ENCODE measurements at places on chromosomes 1 and 21.

- DNase-seq, result no peak
Measured at GRCh38 chr1:108527837-108528236, 32.1 kb upstream of the EEIG2 start.

GRCh38 chr1:67559222-67559700 lies 125.7 kb upstream of the GADD45A start:
- no peak for DNase-seq

DNA sequence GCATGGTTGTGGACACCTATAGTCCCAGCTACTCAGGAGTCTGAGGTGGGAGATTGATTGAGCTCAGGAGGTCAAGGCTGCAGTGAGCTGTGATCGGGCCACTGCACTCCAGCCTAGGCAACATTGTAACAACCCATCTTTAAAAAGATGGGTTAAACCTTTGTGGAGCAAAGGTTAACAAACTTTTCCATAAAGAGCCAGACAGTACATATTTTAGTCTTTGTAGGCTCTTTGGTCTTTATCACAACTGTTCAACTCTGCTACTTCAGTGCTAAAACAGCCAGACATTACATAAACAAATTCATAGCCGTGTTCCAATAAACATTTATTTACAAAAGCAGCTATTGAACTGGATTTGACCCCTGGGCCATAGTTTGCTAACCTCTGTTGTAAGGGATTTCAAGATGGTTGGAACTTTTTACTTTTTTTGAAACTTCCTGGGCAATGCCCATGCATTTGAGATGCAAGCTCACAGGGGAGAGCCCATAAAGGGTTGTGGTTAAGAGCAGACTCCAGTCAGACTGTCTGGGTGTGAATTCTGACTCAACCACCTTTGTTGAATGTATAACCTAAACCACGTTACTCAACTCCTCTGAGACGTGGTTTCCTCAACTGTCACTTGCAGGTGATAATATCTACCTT lies 10.8 kb downstream of the INAVA start:
- DNase-seq, result no peak

- no peak for DNase-seq
Measured at GRCh38 chr1:29516063-29516820, 279.9 kb downstream of the PTPRU start.

GRCh38 chr1:45512641-45513054 lies 9.0 kb downstream of the PRDX1 start:
- peak; percentile 45 for DNase-seq

GRCh38 chr1:206606867-206607266 lies 5.4 kb downstream of the EIF2D start:
- DNase-seq, result no peak

GRCh38 chr1:200483491-200484143 lies 73.8 kb upstream of the ZNF281 start:
- DNase-seq, result peak; percentile 15

DNA sequence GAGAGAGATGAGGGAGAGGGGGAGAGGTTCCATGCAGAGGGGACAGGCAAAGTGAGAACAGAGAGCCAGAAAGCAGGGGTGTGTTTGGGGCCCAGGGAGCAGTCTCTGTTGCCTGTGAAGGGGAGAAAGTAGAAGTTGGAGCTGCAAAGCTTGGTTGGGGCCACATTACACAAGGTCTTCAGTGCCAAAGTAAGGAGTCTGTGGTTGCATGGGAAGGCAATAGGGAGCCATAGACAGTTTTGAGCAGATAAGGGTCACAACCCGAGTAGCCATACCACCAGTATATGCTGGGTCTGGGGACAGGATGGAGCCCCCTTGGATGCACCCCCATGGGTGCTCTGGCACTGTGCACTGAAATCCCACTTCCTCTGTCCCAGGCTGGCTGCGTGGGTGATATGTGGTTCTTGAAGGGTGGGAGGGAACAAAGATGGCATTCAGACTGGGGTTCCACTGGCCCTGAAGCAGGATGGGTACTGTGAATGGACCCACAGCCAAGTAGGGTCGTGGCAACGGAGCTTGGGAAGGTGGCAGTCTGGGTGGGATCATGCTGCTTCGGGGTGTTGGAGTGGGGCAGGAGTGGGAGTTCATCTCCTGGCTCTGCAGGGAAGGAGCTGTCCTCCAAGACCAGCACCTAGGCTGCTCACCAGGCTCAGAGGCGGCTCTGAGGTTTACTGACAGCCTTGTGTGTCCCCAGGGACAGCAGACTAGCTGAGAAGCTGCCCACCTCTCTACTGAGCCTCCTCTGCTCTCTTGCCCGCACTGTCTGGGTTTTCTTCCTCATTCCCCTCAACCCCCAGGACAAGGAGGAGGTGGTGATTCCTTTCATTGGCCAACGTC lies 12.1 kb downstream of the DRAXIN start:
- no peak for DNase-seq

GRCh38 chr1:11078631-11079030 lies 18.8 kb upstream of the SRM start:
- DNase-seq, result no peak

- no peak for DNase-seq
Measured at GRCh38 chr1:61035880-61036279, 46.5 kb upstream of the NFIA start.

- DNase-seq, result no peak
Measured at GRCh38 chr21:35850542-35851103, 209.7 kb downstream of the SETD4 start.

DNA sequence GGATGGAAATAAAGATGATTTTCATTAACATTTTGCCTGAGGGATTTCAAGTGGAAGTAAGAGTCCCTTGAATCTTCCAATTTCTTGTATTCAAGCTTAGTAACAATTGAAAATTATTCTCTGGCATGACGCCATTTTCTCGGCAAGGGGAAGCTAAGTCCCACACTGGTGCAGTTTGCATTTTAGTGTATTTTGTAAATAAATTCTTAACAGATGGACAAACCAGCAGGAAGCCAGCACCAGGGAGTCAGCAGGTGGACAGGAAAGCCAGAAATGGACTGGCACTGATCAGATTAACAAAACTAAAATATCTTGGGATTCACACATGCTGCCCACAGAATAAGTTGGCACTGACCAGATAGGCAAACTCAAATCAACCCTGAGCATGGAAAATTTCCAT lies 311.3 kb downstream of the LRRIQ3 start:
- DNase-seq, result no peak

DNA sequence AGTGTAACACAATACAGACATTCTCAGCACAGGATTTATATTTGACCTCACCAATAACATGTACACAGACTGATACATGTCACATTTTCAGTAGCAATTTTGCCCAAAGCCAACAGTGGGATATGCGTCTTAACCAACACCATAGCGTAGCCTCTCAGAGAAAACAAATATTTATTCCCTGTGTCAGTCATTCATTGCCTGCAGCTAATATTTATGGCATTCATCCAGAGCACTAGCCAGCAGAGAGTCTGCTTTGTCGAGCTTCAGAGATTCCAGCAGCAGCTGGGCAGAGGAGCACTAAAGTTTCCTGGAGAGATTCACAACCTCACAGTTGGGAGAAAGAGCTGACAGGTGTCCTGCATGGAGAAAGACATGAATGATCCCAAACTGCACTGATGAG lies 400.7 kb upstream of the DAB1 start:
- DNase-seq, result no peak

DNA sequence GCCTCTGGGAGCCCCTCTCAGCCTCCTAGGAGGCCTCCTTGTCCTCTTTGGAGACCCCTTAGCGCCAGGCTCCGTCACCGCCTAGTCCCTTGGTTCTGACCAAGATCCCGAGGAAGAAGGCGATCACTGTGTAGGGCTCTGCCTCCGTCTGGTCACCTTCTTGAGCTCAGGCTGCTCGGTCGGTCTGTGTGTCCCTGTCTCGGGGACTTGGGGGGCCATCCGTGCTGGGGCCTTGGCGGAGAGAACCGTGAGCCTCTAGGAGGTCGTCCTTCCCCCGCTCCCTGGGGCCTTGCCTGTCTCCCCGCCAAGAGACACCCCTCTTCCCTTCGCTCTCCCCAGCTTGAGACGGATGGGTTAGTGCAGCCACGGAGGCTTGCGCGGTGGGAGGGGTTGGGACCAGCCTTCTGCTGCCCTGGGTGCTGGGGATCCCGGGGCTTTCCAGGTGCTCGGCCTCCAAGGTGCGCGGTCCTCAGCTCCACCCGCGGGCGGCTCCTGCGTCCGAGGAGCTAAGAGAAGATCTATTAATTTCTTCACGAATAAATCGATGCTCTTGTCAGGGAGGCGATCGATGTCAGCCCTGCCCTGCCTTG lies 701 bp upstream of the INSRR start:
- DNase-seq, result no peak

GRCh38 chr1:26285366-26286063 lies 5.6 kb downstream of the SH3BGRL3 start:
- DNase-seq, result no peak

DNA sequence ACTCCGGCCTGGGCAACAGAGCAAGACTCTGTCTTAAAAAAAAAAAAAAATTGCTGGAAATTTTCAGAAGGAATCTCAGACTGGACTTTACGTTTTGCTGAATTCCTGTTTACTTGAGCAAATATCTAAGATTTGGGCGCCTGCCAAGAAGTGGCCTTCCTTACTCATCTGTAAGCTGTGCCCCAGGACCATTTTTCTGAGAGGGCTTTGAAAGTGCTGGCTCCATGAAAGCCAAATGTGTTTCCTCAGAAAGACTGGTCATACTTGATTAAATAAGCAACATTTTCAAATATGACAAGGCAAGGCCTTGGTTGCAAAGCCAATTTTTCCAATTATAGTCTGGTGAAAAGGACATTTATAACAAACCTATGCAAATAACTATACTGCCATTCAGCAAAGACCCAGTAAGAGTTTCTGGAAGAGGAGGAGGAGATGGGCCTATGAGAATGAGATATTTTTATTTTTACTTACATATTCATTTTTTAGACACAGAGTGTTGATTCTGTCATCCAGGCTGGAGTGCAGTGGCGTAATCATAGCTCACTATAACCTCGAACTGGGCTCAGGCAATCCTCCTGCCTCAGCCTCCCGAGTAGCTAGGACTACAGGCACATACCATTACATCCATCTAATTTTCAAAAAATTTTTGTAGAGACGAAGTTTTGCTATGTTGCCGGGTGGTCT lies 56.3 kb upstream of the HTR1D start:
- no peak for DNase-seq

DNA sequence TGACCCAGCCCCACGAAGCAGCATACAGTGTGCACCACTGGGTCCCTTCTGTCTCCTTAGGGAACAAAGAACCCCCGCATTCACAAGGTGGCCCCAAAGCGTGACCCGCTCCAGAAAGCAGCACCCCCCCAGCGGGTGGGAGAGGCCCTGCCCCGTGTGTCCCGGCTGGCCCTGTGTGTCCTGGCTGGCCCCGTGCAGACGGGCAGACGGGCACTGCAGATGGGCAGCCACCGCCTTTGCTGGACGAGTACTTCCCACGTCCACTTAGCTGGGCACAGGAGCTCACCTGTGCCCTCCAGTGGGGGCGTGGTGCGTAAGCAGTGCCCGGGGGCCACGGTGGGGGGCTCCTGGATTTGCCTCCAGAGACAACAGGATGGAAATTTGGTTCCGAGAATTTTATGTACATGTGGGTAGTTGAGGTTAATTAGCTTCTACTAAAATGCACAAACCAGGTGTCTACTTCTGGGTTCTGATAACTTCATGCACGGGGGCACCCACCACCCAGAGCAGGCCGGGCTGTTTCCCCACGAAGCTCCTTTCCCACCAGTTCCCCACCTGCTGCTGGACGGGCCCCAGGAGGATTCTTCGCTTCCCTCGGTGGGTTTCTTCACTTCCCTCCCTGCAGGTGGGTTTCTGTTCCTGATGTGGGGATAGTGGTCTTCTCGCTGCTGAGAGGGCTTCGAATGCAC lies 33.2 kb upstream of the SLC19A1 start:
- DNase-seq, result no peak

DNA sequence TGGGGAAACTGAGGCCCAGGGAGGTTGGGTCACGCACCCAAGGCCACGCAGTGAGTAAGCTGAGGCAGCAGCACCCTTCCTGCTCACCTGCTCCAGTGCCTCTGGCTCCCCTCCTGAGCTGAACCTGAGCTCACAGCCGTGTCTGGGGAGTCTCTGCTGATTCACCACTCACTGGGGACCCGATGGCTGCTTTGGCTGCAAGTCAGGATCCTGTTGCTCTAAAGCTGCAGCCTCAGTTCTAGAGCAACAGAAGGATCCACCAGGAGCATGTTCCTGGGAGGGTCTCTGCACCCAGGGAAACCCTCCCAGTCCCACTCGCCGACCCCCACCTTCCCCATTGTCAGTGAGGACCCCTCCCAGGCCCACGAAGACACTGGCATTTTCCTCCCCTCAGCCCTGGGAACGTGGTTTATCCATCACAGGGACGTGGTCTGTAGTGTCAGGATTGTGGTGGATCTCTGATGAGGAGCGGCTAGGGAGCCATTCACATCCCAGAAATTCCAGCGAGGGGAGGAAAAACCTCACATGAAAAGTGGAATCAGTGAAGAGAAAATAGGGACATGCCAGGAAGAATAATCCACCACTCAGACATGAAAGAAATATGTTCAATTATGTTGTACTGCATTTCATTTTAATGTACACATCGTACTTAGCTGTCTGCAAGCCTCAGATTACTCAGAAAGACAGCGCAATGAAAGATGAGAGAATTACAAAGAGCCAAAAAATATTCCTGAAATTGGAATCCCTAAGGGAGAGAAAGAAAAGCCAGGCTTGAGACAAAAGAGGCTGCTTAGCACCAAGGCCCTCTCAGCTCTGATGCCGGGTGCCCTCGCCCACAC lies 447.2 kb downstream of the MATN1 start:
- DNase-seq, result no peak

DNA sequence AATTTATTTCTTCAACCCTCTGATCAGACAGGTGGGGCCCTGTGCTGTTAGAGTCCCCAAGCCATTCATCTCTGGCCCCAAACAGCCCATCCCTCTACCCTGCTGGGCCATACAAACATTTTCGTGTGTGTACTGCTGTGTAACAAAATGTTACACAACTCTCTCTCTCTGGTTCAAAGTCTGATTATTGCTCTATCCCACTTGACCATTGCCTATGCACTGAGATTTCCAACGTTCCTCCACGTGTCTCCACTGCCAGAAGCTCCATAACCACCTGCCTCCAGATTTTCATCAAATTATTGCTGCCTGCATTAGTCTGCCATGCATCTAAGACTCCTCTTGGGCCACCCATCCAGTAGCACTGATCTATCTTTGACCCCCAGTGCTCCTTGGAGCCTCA lies 104.8 kb downstream of the ELAVL4 start:
- DNase-seq, result no peak

DNA sequence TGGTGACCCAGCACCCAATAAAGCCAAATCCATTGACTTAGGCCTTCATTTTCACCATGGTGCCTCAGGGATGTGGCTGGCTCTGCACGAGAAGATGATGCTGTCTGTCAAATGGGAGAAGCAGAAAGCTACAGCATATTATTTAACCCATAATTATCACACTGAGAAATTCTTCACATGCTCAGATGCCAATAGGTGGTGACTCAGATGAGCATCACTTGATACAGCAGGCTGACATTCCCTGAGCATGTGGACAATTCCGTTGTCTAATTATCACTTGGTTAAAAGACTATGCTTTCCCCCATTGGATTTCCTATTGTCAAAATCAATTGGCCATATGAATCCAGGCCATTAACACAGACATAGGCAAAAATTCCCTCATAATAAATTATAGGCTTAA lies 44.0 kb upstream of the HSD3B1 start:
- no peak for DNase-seq

DNA sequence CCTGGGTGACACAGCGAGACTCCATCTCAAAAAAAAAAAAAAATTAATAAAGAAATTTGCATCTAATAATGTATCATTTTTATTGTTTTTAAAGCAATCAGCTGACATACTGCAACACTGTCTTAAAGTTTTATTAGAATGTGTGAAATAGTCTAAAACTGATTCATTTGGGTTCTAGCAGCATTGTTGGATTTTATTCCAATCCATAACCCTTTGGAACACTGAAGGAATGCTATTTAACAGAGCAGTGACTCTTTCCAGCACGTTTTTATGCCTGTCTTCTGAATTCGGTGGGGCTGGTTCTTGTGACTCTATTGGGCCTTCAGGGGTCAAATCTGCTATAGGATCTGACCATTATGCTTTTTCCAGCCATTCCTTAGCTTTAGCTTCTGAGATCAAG lies 18.2 kb upstream of the FMO4 start:
- no peak for DNase-seq

Data from stimulated activated CD4-positive, alpha-beta T cell treated with anti-CD3 and anti-CD28 coated beads, Interleukin-1b, Interleukin-23, amount 100 ng/mL, for 4 hours (primary cell).